DMS 273 treated with DMSO at 0.1 percent for 48 hours (cell line): ENCODE measurements at places on chromosomes 2 and 18.

DNA sequence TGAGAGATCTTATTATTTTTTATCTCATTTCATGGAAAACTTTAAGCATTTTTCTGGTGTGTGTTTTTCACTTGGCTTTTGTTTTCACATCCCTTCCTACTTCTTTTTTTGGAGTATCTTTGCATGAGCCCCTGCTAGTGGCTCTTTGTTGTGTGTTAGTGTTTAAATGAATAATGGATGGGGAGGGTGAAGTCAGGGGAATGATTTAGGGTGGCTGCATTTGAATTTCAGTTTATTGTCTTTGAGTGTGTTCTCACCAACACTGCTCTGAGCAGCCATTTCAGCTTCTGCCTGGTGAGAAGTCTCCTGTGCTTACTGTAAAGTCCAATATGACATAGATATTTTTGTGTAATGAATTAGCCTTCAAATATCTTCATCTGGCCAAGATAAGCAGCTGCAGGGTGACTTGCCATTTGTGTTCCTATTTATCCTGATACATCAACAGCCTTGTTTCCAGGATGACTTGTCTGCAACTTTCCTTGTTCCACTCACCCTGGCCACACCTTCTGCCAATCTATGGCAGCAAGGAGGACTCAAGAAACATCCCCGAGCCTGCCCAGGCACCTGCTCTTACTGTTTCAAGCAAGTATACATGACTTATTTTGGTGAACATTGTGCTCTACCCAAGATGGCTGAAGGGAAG lies 182.6 kb downstream of the PDE11A start:
- DNase-seq = no peak

DNA sequence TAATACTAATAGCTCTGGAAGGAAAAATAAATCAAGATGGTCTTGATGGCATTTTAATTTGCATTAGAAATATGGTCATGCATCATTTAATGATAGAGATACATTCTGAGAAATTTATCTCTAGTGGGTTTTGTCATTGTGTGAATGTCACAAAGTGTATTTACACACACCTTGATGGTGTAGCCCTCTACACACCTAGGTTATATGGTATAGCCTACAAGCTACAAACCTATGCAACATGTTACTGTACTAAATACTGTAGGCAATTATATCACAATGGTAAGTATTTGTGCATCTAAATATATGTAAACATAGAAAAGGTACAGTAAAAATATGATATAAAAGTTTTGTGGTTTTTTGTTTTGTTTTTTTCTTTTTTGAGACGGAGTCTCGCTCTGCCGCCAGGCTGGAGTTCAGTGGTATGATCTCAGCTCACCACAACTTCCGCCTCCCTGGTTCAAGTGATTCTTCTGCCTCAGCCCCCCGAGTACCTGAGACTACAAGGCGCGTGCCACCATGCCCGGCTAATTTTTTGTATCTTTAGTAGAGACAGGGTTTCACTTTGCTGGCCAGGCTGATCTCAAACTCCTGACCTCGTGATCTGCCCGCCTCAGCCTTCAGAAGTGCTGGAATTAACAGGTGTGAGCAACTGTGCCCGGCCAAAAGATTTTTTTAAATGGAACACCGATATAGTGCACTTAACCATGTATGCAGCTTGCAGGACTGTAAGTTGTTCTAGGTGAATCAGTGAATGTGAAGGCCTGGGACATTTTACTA lies 83.7 kb upstream of the UBXN4 start:
- no peak for DNase-seq

DNA sequence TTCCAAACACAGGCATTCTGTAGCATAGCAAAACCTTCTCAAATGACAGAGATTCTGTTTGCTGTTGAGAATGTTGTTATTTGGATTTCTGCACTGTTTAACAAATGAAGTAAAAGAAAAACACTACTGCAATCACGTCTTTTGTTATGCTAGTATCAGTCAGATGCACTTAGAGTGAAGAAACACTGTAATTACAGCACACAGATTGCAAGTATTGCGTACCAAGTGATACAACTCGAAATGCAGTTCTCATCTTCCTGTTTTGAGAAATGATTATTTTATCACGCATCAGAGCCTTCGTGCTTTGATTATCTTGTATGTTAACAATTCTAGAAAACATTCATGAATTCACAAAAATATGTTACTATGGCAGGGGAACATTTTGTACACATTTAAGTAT lies 41.8 kb upstream of the KLF11 start:
- no peak for DNase-seq

- no peak for DNase-seq
Measured at GRCh38 chr2:47295981-47296635, 106.8 kb upstream of the MSH2 start.

- no peak for DNase-seq
Measured at GRCh38 chr2:209845666-209846065, 74.0 kb downstream of the UNC80 start.

- no peak for DNase-seq
Measured at GRCh38 chr2:67604360-67604759, 207.2 kb downstream of the ETAA1 start.

GRCh38 chr2:20446255-20446916 lies 488 bp upstream of the RHOB start:
- no peak for DNase-seq

- no peak for DNase-seq
Measured at GRCh38 chr2:77232909-77233425, 289.2 kb downstream of the LRRTM4 start.

GRCh38 chr18:8984131-8984721 lies 118.3 kb upstream of the NDUFV2 start:
- no peak for DNase-seq

DNA sequence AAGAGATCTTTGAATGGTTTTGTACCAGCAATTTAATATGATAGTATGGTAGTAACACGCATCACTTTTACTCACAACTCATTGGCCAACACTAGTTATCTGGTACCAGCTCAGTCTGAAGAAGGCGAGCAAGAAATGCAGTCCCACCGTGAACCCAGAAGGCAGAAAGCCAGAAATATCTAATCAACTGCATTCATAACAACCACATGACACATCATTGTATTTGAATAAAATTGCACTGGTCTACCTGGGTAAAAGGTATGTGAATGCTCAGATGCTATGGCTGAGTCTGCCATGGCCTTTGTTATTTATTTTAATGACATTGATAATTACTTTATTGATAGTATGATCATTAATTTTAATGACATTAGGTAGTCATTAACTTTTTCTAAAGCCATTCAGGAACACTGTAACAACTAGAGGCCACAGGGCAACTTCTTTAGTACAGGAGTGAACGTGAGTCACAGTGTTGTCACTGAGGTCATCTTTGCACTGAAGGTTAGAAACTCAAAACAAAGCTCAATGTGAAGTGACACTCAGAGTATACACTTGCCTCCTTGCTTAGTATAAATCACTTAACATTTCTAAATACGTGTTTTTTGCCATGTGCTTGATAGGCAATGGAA lies 475.6 kb upstream of the TNP1 start:
- no peak for DNase-seq

- DNase-seq = no peak
Measured at GRCh38 chr18:73688161-73688560, 459.5 kb downstream of the FBXO15 start.

DNA sequence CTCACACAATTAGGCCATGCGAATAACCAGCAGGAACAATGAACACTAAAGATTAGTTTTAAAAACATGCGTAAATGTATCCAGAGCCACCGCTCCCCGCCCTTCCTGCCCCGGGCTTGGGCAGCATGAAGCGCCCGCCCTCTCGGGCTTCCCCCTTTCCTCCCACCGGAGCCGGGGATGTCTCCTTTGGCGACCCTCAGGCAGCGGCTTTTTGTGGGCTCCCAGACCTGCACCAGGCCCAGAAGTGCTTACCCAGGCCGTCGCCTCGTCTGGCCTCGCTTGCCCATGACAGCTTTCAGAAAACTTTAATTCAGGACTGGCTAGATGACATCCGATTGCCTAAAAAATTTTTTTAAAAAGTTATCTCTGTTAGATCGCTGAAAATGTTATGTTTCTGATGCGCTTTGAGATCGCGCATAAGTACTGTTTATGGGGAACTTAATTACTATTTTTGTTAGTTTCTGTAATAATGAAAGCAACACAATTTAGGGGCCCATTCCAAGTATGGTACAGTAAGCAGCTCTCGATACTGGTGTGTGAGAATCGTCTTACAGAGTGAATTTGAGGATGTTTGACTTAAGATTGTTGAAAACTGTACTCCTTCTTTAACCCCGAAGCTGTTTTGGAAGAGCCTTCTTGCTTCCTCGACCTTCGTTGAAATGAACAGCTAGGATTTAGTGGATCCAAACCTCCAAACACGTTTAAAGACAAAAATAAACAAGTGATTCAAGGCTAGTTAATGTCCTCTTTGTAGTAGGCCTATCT lies 1.1 kb downstream of the MAP3K20 start:
- no peak for DNase-seq

DNA sequence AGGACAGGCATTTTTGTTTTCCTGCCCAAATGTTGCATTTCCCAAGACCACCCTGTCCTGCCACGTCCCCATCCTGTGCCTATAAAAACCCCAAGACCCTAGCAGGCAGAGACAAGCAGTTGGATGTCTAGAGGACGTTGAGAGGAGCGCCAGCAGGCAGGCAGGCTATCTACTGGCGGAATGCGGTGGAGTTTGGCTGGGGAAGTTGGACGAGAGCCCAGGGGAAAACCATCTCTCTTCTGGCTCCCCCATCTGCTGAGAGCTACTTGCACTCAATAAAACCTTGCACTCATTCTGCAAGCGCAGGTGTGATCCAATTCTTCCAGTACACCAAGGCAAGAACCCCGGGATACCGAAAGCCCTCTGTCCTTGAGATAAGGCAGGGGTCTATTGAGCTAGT lies 72.5 kb downstream of the ARL6IP6 start:
- peak; percentile 58 for DNase-seq

GRCh38 chr2:10006236-10007161 lies 36.9 kb upstream of the KLF11 start:
- no peak for DNase-seq

GRCh38 chr2:160565099-160565845 lies 71.7 kb upstream of the RBMS1 start:
- no peak for DNase-seq
